NCI-H748 treated with DMSO at 0.1 percent for 48 hours (cell line): ENCODE measurements at places on chromosomes 1 and 21.

DNA sequence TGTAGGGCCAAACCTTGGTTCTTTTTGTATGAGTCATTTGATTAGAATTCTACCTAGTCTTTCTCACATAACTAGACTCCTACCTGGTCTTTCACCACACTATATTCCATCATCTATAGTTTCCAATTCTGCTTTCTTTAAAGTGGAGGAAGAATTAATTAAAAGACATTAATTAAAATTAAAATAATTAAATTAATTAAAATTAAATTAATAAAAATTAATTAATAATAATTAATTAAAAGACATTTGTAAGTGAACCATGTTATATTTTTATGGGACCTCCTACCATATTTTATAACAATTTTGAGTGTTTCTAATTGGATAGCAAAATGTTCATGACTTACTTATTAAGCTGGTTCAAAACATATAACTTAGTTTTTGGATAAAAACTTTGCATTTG lies 77.4 kb downstream of the CCDC18 start:
- no peak for DNase-seq

GRCh38 chr21:45747802-45748445 lies 104.4 kb downstream of the PCBP3 start:
- DNase-seq: no peak

DNA sequence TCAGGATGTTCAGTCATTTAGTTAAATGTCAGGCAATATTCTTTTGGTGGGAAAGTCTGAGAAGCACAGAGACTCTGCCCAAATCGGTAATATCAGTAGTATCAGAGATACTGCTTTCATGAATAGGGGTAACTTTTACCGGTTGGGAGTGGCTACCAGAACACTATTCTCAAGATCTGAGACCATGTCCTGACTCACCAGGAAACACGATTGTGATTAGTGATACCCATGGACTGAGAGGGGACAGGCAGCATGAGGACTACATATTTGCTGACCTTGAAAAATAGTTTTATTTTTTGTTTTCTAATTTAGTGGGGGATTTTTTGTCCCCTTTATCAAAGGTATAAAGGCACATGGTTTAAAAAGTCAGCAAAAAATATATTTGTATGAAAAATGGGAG lies 76.0 kb upstream of the NEK2 start:
- no peak for DNase-seq

DNA sequence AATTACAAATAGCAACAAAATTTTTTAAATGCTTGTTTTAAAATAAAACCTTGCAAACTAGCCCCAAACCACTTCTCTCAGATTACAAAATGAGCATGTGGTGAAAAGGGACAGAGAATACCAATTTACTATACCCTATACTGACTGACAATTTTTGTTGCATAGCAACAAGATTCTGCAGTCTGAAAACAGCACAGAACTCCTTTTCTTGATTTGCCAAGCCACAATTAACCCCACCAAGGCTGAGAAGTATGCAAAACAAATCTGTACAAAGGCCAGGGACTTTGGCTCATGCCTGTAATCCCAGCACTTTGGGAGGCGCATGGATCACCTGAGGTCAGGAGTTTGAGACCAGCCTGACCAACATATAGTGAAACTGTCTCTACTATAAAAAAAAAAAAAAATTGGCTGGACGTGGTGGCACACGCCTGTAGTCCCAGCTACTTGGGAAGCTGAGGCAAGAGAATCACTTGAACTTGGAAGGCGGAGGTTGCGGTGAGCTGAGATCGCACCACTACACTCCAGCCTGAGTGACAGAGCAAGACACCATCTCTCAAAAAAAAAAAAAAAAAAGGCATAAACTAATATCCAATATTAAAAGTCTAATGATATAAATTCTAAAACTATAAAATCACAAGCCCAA lies 21.8 kb downstream of the ENAH start:
- no peak for DNase-seq

DNA sequence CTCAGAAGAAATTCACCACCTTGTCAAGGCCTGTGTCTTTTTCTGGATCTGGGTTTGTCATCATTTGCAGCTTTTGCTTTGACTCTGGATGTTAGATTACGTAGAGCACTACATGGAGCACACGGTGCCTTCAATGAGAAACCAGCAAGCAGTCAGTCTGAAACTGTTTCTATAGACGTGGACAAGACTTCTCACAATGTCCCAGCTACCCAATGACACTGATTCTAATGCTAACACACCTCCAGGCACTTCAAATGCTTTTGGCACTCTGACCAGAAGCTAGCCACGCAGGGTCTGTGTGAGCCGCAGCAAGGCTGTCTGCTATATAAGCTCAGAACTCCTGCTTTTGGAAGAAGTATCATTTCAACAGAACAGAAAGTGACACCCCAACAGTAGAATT lies 38.2 kb downstream of the ITPKB start:
- DNase-seq: no peak

DNA sequence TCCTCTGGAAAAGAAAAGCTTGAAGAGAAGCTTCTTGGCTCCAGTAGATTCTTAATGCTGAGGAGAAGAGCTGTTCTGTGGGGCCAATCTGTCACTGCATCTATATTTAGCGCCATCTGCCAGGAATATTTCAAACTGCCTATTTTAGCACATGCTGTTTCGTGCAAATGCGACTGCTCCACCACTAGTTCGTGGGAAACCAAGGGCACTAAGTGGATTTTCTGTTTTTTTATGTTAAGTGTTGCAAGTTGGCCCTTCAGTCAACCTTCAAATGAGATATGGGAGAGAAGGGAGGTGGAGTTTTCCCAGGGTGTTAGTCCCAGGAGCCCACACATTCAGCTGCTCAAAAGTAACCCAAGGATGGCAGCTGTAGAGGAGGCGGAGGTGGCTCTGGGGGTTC lies 91.9 kb downstream of the TSEN15 start:
- DNase-seq: no peak

- no peak for DNase-seq
These were observed 69.4 kb downstream of the SPATA6 start for GRCh38 chr1:48402599-48402998.

DNA sequence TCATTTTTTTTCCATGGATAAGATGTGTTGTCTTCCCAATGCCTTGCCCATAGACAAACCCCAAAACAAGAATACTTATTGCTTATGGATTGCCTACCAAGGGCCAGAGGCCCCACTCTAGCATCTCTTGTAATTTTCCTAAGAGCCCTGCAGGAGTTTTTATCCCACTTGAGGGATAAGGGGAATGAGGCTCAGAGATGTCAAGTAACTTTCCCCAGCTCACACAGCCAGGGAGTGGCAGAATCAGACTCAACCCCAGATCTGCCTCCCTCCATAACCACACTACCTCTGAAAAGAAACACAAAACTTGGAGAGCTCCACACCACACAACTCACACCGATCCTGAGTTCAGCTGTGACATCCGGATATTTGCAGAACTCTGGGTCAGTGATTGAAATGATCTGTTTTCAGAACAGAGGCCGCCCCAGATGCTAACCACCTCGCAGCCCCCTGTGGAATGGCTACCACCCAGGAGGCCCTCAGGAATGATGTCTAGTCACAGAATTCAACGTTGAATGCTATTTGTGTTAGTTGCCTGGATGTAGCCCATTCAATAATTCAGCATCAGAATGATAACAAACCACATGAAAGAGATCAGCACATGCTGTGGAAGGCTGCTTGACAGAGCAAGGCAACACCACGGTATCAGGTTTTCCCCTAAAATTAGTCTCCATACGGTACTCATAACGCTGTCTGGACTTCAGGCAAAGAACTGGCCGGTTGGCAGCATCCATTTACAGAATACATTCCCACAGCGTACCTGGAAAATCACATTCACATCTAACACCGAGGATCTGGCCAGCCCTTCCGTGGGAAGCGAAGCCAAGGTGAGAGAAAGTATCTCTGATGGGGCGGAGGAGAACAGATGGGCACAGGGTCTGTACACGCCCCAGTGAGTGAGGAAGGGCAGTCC lies 231.9 kb downstream of the TOMM20 start:
- no peak for DNase-seq

GRCh38 chr1:109981004-109981335 lies 3.6 kb upstream of the AHCYL1 start:
- DNase-seq: no peak

DNA sequence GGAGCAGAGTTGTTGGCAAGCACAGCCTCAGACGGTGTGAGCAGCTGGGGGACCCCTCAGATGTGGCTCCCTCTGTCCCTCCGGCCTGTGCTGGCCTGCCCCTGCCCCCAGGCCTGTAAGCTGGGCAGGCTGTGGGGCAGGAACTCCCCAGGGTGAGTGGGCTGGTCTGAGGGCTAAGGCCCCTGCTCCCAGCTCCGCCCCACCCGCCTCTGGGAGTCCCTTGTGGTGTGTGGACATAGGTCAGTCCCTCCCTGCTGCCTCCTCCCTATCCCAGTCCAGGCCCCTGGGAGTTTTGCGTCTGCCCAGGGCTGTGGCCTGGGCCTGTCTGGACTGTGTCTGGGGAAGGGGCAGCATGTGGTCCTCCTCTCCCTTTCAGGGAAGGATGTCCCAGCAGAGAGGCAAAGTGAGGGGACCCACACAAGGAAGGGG lies 3.6 kb upstream of the VWA1 start:
- DNase-seq: no peak

GRCh38 chr1:217052196-217052595 lies 329.0 kb upstream of the ESRRG start:
- no peak for DNase-seq

DNA sequence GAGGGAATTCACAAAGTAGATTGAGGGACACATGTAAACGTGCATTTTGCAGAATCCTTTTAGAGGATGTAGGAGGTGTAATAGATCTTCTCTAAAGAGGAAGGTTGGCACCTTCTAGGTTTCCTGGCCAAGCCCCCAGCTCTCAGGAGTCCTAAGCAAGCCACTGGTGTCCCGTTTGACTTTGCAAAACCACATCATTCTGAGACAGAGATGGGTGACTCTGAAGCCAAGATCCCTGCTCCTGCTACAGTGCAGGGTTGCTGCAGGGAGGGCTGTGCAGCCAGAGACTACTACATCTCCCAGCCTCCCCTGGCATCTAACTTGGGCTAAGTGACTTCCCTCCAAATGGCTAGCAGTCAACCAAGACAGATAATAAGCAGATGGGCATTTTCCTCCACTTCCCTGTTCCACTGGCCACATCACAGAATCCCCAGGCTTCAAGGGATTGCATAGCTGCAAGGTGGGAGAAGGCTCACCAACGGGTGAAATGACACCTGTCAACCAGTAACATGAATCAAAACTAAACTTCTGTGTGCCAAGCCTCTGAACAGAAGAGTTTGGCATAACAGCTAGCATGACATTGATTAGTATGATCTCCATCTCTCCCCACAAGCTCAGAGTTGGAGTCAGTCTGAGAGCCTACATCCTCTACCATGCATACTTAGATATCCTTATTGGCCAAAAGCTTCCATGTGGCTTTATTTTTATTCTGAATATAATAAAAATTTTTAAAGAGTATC lies 129.6 kb upstream of the COA6 start:
- DNase-seq: no peak

- no peak for DNase-seq
These were observed 259.0 kb upstream of the FOXD3 start for GRCh38 chr1:63063367-63063766.

DNA sequence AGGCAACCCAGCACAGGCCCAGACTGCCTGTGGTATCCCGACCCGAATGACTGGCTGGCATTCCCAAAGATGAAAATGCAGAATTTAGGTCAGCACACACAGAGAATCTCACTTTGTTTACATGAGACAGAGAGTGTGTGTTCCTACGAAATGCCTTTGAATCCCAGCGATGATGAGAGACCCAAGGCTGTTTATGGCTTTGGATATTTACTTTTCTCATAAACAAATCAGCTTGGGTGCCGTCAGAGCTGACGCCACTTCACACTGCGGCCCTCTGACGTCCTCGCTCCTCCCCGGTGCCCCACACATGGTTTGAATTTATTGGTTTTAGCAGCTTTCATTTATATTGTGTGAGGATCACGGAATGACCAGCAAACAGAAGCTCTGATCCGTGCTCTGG lies 18.7 kb downstream of the TRABD2B start:
- DNase-seq: no peak

GRCh38 chr1:170559166-170559565 lies 27.2 kb downstream of the GORAB start:
- DNase-seq: no peak

GRCh38 chr1:16324456-16324890 lies 27.8 kb downstream of the FBXO42 start:
- DNase-seq: no peak

- no peak for DNase-seq
These were observed 24.8 kb downstream of the GBP7 start for GRCh38 chr1:89151047-89151446.

DNA sequence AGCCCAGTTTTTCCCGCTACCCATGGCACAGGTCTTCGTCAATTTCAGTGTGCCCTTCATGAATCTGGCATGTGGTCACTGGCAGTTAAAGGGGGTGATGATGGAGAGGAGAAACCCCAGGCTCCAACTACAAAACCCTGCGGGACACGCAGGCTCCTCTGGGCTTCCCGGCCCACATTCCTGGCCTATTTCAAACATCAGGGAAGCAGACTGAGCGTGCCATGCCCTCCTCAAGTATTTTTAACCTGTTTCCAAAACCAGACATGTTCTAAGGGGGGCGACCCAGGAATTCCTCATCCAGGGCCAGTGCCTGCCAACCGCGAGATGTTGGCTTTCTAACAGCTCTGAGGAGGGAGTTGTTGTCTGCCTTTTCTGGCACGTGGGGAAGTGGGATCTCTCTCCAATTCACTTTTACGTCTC lies 85.1 kb downstream of the CAPZB start:
- DNase-seq: no peak

DNA sequence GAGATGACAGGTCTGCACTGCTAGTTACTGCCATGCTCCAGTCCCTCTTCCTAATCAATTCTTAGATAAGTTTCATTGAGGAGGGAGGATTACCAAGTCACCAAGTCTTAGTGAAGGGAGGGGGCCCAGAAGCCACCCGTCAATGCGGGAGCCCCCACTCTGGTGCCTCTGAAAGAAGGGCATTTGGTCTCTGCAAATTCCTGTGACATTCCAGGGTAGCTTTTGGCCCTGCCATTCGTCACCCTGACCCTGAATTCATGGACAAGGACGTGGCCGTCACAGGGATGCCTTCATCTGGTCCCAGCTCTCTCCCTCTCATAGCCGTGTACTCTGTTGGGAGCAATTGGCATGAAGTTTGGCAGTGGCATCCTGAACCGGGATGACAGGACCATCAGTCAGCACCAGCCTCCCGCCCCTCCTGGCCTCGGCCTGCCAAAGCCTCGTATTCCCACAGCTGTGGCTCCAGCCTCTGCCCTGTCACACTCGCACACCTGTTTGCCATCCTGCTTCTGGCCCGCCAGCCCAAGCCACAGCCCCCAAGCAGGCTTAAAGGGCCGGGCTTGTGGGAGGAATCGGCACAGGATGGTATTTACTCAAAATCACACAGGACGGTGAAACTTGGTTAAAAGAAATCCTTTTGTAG lies 150.7 kb downstream of the CLIC6 start:
- no peak for DNase-seq
